ENCODE measurements at places on chromosomes 5 and 9. TPM values are rescaled to one million over a fixed set of nuclear protein-coding genes. Genes with fewer than 3 reads are reported as not detected.

Gene TICAM2
- total RNA-seq, result 3.7 TPM

Gene EFNA5
- 51.2 TPM for total RNA-seq

Gene PCDHA12
- total RNA-seq, result 6.1 TPM

Gene OLFM1
- total RNA-seq, result not detected

Gene NCS1
- total RNA-seq, result 27.8 TPM

Gene PCDHGB1
- 0.19 TPM for total RNA-seq

Gene ERMP1
- 13.6 TPM for total RNA-seq

Gene HRH2
- total RNA-seq, result not detected

Gene TERT
- total RNA-seq, result not detected

Gene LCNL1
- not detected for total RNA-seq

Gene PCDHAC1
- 26.3 TPM for total RNA-seq

Gene IFNB1
- total RNA-seq, result not detected

Gene DDX4
- total RNA-seq, result not detected

Gene IRX2
- 35.4 TPM for total RNA-seq

Gene MAMDC2
- total RNA-seq, result not detected

Gene GEMIN5
- total RNA-seq, result 25.1 TPM

Gene COL5A1
- total RNA-seq, result not detected

Gene MAP1B
- total RNA-seq, result 56.0 TPM

Gene CARTPT
- total RNA-seq, result not detected

Gene CD180
- not detected for total RNA-seq

Gene PCDHGA8
- 0.56 TPM for total RNA-seq

Gene ASPN
- total RNA-seq, result 0.12 TPM

Gene TXNDC8
- not detected for total RNA-seq

Gene MOB3B
- 3.7 TPM for total RNA-seq

Gene F2RL2
- 0.28 TPM for total RNA-seq

Gene FLT4
- total RNA-seq, result not detected

Gene AK3
- 61.0 TPM for total RNA-seq

Gene SLC34A1
- not detected for total RNA-seq

Gene TRAF1
- 0.84 TPM for total RNA-seq

Gene SPATA31C1
- not detected for total RNA-seq

Gene FBP2
- not detected for total RNA-seq

Gene GTF3C4
- total RNA-seq, result 19.7 TPM

Gene MZB1
- total RNA-seq, result not detected

Gene ALDH7A1
- 46.8 TPM for total RNA-seq

Gene FAM221B
- not detected for total RNA-seq

Gene OMD
- 1.4 TPM for total RNA-seq

Gene PRDM9
- total RNA-seq, result not detected

Gene MYOZ3
- total RNA-seq, result not detected

Gene BOD1
- 129 TPM for total RNA-seq

Gene NDFIP1
- 50.8 TPM for total RNA-seq

Gene ATP10B
- not detected for total RNA-seq

Gene ECM2
- 13.5 TPM for total RNA-seq

Gene SLC23A1
- not detected for total RNA-seq

Gene F12
- 16.5 TPM for total RNA-seq

Gene LRRC70
- total RNA-seq, result 0.54 TPM

Gene SLC6A18
- not detected for total RNA-seq

Gene PCDHA9
- total RNA-seq, result 0.25 TPM

Gene KCTD16
- 0.20 TPM for total RNA-seq

Gene SH3GLB2
- 58.3 TPM for total RNA-seq

Gene ZDHHC11B
- total RNA-seq, result 0.17 TPM

Gene ZNF883
- 0.51 TPM for total RNA-seq

Gene IFNA21
- total RNA-seq, result not detected

Gene LRRC19
- total RNA-seq, result not detected

Gene PLEKHG4B
- total RNA-seq, result not detected

Gene C5
- 4.2 TPM for total RNA-seq

Gene RETREG1
- total RNA-seq, result 4.9 TPM

Gene STPG3
- not detected for total RNA-seq

Gene ZFAND5
- 107 TPM for total RNA-seq

Gene C9orf50
- total RNA-seq, result not detected

Gene CCIN
- not detected for total RNA-seq
